ENCODE measurements at places on chromosomes 7 and 10.

GRCh38 chr10:12960334-12960898 lies 41.1 kb downstream of the CCDC3 start:
- DNase-seq: peak; percentile 23

DNA sequence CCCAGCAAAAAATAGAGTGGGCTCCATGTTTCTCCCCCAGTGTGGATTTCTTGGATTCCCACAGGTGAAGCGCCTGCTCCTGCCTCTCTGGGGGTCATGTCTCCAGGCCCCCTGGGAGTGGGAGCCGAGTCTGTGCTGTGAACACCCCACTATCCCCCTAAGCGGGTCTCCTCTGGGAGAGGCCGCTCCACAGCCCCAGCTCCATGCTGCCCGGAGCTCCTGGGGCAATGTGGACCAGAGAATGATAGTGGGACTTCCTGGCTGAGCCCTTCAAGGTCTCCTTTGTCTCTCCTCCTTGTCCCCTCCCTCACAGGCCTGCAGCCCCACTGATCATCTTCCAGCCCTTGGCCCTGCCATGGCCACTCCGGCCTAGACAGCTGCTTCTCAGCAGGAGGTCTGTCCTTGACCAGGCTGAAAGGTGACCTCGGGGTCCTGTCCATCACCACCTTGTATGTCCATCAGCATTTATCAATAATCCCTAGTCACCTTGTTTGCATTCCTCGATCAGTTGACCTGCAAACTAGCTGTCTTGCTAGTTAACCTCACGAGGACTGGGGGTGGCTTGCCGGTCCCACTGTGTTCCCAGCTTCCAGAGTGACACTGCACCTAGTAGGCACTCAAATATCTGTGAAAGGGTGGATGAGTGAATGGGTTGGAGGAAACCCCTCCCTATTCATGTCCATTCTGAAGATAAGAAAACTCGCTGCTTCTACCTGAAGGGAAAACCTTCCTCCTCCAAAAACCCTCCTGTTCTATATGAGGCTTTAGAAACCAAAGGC lies 776 bp upstream of the CALML3 start:
- DNase-seq: no peak

- DNase-seq: peak; percentile 17
Measured at GRCh38 chr7:41478187-41478586, 224.7 kb downstream of the INHBA start.

DNA sequence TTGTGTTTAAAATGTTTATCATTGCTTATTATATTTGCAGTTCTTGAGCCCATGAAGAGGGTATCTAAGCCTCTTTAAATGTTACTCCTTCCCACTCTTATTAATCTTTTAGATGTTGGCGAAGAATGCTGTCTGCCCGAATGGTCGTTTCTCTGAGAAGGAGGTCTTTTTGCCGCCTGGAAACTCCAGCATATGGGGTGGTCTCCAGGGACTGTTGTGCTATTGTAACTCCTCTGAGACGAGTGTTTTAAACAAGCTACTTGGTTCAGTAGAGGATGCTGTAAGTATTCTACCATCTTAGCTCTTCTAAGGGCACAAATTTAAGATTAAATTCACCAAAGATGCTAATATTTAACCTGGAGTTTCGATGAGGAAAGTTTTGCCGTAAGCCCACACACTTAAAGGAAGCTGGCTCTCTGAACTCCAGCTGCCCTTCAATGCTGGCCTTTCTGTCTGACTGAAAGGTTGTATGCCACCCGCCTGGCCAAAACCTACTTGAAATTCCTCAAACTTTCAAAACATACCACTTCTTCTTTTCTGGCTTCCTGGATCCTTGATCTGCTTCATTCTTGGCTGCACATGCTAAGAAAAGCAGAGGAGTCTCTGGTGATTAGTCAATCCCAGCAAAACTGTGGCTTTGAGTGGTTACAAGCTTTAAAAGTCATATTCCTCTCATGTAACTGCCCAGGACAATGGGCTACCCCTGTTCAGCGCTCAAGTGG lies 74.7 kb downstream of the ABCA13 start:
- DNase-seq: peak; percentile 28

- DNase-seq: no peak
Measured at GRCh38 chr10:32084185-32084851, 28.1 kb upstream of the KIF5B start.

- peak; percentile 97 for DNase-seq
Measured at GRCh38 chr10:73252445-73253224, at the start of gene MRPS16. TSS of gene MRPS16 (minus strand) at chr10:73252644. CDS start at chr10:73252482, 162 bp downstream.

DNA sequence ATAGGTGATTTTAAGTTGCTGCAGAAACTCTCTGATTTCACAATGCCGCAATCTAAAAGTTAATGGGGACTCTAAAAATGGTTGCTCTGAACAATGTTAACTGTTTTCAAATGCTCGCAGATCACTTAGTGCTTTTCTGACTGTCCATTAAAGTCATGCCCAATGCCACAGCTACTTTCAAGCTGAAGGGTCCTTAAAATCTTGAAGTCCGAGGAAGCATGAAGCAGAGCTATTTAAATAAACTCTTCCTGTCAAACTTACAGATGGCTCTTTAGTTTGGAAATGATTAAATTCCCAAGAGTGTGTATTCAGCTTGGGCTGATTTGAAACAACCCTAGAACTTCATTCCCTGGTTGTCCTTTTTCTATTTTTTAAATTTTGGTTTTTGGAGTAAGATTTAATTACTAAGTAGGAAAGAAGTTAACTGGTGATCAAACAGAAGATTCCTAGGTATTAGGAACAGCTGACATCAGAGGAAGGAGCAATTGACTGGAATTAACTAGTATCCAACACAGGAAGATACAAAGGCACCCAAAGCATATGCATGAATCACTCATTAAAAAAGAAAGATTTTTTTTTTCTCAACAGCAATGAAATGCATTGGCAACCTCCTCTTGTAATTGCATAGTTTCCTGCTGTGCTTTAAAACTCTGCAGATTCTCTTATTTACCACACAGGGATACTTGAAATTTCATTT lies 105.1 kb downstream of the NRP1 start:
- DNase-seq: peak; percentile 29

Measured in amniotic epithelial cell (primary cell).